ENCODE measurements at places on chromosomes 11 and 22.
A peak's percentile ranks its signal among the peaks of the same experiment; 100 is the strongest.

DNA sequence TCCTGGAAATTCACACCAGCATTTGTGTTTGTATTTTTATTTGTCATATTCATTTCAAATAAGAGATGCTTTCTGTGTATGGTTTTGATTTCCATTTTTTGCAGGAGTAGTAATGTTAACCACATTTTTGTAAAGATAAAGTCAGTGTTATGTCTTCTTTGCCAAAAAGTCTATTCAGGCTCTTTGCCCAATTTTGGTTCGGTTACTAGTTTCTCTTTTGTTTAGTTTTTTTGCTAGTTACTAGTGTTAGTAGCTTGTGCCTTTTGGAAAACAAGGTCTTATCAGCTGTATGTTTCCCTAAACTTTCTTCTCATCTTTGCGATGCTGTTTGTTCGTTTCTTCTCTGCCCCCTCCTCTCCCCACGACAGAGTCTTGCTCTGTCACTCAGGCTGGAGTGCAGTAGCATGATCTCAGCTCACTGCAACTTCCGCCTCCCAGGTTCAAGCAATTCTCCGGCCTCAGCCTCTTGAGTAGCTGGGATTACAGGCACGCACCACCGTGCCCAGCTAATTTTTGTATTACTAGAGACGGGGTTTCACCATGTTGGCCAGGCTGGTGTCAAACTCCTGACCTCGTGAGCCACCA is 112.3 kb upstream of the GRK3 start:
- DNase-seq = no peak

DNA sequence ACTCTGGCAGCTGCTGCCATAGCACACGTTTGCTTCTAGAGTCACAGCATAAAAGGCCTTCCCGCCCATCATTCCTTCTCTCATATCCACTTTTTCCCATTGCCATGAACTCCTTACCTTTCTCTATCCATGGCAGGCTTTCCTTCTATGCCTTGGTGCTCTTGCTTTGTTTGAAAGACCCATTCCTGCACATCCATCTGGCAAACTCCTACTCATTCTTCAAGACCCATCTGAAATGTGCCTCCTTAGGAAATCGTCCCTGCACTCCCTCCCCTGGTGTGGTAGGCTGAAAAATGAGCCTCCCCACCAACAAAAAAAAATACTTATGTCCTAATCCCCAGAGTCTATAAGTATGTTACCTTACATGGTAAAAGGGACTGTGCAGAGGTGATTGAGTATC is 100.3 kb downstream of the TENM4 start:
- no peak for DNase-seq

DNA sequence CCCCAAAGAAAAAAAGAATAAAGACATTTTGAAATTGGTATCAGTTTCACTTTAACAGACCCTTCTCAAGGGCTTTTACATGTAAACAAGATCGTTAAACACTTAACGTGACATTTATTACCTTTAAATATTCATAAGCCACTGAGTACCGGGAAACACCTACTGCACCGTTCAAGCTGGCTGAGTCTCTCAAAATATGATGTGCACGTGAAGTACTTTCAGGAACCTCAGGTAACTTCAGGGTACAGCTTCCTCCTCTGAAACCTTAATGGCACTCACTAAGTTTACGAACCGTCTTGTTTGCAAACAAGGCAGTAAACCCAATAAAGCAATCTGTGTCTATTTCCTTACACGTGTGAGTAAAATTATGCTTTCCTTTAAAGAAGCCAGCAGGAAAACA is 105.5 kb upstream of the TENM4 start:
- DNase-seq = no peak

- DNase-seq = no peak
Observed at GRCh38 chr11:120381401-120381800, 45.2 kb downstream of the ARHGEF12 start.

- DNase-seq = peak; percentile 78
Observed at GRCh38 chr22:30235687-30236170, 10.8 kb downstream of the LIF start.

GRCh38 chr11:60867871-60868681 is 734 bp downstream of the ZP1 start:
- DNase-seq = no peak

DNA sequence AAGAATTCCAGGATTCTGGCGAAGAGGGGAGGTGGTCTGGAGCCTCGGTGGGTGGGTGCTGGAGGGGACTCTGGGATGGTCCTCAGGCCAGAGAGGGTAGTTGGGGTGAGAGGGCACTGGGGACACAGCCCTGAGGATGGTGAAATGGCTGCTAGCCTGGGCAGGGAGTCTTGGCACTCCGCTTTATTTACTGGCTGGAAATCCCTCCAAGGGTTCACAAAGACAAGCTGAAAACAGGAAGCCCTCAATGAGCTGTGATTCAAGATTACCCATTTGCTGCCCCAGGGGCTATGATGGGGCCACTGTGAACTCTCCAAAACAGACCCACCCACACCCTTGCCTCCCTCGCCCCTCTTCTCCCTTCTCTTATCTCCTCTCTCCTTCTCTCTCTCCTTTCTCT is 71.9 kb downstream of the FBXO7 start:
- no peak for DNase-seq

GRCh38 chr11:1778141-1778911 is 14.6 kb upstream of the CTSD start:
- DNase-seq = no peak

DNA sequence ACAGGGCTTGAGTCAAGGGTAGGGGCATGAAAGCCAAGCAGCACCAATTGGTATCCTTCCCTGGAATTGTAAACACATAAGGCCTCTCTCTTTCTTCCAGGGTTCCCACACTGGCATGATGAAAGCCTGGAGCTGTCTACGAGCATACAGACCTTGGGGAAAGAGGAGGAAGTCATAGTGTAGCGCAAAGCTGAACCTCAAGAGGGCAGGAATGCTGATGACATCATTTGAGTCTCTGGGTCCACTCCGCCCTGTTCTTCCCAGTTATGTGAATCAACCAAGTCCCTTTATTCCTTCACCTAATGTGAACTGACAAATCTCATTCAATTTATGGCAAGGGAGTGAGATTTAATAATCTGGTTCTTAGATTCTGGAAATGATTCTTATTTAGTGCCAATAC is 266.4 kb upstream of the NCAM1 start:
- no peak for DNase-seq

DNA sequence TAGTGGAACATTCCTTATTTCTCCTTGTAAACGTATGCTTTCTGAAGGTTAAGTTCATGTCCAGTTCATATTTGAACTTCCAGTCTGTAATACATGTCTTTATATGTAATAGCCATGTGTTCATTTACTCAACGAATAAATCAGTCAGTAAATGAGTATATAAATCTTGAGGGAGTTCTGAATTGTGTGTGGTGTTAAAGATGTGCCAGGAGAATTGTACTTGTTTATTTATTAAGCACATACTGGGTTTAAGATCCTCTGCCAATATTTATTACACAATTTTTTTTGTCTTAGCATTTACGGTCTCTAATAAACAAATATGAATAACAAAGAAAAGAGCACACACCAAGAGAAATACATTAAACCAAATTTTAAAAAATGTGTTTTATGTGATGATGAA is 26.5 kb upstream of the CLMP start:
- no peak for DNase-seq

- peak; percentile 74 for DNase-seq
Observed at GRCh38 chr22:41469218-41469851, 418 bp downstream of the ACO2 start.

DNA sequence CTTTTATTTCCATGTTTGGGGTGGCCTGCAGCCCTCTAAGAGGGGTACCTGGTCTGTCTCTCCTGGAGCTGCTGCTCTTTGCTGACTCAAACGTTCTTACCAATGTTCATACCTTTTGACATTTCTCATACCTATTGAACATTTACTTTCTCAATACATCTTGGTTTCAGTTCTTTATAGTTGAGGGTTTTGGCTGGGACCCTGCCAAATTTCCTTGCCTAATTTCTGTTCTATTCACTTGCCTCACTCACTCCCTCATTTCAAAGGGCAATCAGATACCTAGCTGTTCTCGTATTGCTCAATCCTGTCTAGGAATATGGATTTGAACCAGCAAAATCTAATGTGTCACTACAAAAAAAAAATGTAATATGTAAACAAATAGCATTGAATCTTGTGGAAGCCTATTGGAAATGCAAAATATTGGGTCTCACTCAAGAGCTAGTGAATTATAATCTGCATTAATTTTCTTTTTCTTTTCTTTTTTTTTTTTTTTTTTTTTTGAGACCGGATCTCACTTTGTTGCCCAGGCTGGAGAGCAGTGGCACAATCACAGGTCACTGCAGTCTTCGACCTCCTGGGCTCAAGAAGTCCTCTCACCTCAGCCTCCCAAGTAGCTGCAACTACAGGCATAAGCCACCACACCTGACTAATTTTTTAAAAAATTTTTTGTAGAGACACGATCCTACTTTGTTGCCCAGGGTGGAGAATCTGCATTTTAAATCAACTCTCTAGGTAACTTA is 7.5 kb downstream of the OR6M1 start:
- DNase-seq = no peak

DNA sequence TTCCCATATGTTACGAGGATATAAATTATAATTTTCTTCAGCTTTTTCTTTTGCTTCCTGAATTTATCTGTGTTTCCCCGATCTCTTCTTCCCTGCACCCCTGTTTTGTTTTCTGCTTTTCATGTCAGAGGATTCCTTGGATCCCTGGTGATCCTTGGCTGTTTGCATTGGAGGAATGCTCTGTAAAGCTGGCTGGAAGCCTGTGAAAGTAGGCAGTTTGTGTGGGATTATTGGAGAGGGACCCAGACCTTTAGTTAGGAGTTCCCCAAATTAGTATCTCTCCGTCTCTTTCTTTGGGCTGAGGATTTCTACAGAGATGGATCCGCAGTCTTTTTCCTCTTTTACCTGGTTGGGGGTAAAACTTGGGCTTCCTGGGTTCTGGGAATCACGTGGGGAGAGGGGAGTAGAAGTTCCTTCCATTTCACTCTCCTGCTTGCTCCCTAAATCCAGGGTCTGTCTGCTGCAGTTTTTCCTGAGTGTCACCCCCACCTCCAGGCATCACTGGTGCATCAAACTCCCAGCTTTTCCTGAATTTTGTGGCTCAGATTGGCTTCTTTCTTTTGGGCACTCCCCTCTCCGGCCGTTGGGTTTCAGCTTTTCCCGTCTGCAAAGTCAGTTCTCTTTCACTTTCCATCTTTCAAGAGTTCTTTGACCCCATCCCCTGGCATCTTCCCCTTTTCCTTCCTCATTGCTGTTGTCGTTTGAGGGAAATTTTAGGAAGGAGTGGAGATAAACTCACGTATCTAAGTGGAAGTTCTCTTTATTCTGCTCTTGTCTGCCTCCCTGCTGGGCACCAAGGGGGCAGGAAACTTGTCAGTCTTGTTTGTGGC is 79.1 kb upstream of the ALX4 start:
- no peak for DNase-seq
